ENCODE measurements at places on chromosomes 3 and 15. TPM values are rescaled to one million over a fixed set of nuclear protein-coding genes. Genes with fewer than 3 reads are reported as not detected.

DNA sequence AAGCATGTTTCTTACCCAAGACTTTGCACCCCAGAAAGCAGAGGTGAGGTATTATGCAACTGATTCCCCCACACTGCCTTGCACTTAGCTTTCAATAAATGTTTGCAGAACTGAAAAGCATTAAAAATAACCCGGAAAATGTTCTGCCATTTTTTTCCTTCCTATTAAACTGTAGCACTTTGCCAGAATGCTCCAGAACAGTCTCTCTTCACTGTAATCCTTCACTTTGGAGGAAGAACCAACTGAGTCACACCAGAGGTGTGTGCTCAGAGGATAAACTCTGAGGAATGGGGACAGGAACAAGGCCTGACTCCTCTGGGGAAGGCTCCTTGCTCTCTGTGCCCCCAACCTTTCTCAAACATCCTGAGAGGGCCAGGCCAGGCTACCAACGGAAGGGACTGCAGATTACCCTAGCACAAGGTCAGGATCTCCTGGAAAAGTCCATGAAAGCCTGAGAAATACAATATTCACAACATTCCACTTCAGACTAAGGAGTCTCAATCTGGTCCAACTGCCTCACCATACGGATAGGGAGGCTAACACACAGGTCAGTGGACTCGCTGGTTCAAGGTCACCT, 19.0 kb downstream of the ANP32A start:
- no peak overlapping the region for H3K27ac ChIP-seq
- H3K4me3 ChIP-seq, result no peak overlapping the region
- no peak for DNase-seq
- H3K27me3 ChIP-seq, result no peaks in the 10 kb centered on the region

DNA sequence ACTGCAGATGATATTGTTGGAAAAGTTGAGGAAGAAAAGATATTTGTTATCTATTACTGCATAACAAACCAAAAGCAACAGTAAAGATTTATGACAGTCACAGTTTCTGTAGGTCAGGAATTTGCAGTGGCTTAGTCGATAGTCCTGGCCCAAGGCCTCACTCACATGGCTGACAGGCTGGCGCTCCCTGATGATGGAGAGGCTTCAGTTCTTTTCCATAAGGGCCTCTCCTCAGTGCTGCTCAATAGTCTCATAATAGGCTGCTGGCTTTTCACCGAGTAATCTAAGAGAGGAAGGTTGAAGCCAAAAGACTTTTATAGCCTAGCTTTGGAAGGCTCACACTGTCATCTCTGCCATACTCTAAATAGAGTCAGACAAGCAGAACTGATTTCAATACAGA, 17.7 kb downstream of the IREB2 start:
- H3K4me3 ChIP-seq, result no peak overlapping the region
- peak overlapping the region; percentile 70 for H3K27ac ChIP-seq
- DNase-seq, result no peak
- H3K36me3 ChIP-seq, result no peaks in the 10 kb centered on the region

The TMC3 gene
- not detected for total RNA-seq

The RARRES1 gene
- total RNA-seq, result 10.0 TPM

DNA sequence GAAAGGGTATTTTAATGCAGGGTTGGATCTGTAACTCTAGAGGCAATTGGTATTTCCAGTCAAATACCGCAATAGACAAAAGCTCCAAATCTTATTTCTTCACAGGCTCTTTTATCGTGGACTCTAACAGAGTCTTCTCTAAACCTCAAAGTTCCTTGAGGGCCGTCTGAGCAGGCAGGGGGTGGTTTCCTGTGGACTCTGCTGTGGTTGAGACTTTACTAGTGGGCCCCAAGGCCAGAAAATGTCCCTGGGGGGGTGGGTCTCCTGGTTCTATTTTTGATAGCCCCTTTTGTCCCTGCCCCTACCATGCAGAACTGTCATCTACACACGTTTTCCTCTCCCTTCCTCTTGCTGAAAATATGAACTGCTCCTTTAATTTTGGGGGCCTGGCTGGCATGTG, 80.1 kb downstream of the ASB7 start:
- H3K4me3 ChIP-seq, result no peak overlapping the region

DNA sequence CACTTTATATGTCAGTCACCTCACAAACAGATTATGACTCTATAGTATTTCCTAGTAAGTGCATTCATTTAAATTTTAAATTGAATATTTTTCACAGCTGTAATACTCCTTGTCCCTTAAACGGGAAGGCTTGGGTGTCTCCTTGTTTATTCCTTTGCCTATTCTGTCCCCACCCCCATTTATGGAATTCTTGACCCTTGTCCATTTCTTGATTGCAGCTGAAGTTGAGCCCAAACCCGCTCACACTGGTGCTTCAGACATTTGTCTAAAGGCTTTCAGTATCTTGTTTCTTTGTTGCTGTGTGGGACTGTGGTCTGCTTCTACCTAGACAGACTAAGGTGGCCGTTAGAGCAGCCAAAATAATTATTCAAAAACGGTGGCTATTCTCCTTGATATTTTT, 449.7 kb downstream of the FOXP1 start:
- no peak for DNase-seq
- H3K36me3 ChIP-seq, result no peaks in the 10 kb centered on the region
- H3K27me3 ChIP-seq, result no peaks in the 10 kb centered on the region
- peak overlapping the region; percentile 91 for H3K27ac ChIP-seq
- H3K4me3 ChIP-seq, result no peak overlapping the region

DNA sequence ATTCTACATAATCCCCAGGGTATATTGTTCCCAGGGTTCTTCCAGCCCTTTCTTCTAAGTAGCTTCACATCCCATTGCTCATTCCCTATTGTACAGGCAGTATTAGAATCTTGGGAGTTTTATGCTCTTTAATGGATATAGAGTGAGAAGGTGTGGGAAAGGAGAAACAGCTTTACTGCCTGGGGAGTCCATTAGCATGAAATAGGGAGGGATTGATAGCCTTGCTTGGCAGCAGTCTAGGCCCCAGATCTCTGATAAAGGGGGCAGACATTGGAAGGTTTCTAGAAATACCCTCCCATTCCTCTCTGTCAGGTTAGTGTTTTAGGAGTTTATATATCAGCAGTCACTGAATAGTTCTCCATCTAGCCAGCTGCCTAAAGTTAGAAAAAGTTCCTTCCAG, 334.3 kb downstream of the UNC13C start:
- no peaks in the 10 kb centered on the region for H3K4me1 ChIP-seq
- no peak overlapping the region for H3K4me3 ChIP-seq
- no peak overlapping the region for H3K27ac ChIP-seq
- no peaks in the 10 kb centered on the region for H3K36me3 ChIP-seq
- no peak for DNase-seq

GRCh38 chr3:68088216-68088615, 433.8 kb upstream of the SUCLG2 start:
- H3K27ac ChIP-seq, result no peak overlapping the region
- DNase-seq, result no peak
- H3K4me1 ChIP-seq, result no peaks in the 10 kb centered on the region
- no peaks in the 10 kb centered on the region for H3K27me3 ChIP-seq
- H3K36me3 ChIP-seq, result no peaks in the 10 kb centered on the region

DNA sequence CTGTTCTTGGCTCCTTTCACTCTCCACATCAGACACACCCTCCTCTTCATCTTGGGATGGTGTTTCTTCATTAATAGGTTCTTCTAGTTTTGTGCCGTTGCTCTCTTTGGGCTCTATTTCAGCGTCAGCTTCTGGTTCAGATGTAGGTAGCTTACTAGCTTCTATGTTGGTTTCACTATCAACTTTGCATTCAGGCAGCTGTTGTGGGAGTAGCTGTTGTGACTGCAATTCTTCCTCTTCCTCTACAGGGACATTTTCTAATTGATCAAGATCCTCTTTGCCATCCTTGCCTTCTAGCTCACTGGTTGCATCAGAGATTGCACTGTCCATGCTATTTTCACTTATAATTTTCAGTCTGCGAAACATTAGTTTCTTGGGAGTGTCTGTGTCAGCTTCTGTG, 80.1 kb downstream of the SETD2 start:
- H3K4me1 ChIP-seq, result no peaks in the 10 kb centered on the region
- H3K4me3 ChIP-seq, result no peak overlapping the region
- H3K36me3 ChIP-seq, result peaks cover 56% of the 10 kb centered on the region
- no peak overlapping the region for H3K27ac ChIP-seq
- H3K27me3 ChIP-seq, result no peaks in the 10 kb centered on the region

DNA sequence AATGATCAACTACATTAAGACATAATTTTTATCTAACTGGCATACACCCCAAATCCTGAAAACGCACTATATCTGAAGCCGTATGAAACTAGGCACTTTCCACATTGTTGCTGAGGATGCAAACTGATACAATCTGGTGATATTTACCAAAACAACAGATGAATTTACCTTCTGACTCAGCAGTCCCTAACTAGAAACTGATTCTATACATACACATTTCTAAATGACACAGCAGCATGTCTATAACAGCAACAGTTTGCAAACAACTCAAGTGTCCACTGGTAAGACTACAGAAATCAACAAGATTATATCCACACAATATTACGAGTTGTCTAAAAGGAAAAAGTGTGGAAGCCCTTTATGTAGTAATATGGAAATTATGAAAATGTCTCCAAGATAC, 22.9 kb downstream of the SECISBP2L start:
- H3K27ac ChIP-seq, result no peak overlapping the region
- H3K27me3 ChIP-seq, result no peaks in the 10 kb centered on the region
- no peaks in the 10 kb centered on the region for H3K4me1 ChIP-seq
- peaks cover 55% of the 10 kb centered on the region for H3K36me3 ChIP-seq
- DNase-seq, result no peak
- H3K4me3 ChIP-seq, result no peak overlapping the region

GRCh38 chr3:23333633-23334032, 130.5 kb downstream of the UBE2E2 start:
- no peak for DNase-seq
- no peaks in the 10 kb centered on the region for H3K27me3 ChIP-seq
- no peak overlapping the region for H3K4me3 ChIP-seq
- peaks cover 6% of the 10 kb centered on the region for H3K4me1 ChIP-seq
- no peak overlapping the region for H3K27ac ChIP-seq

The GUCA1C gene
- not detected for total RNA-seq

GRCh38 chr3:33439546-33440327, 468 bp downstream of the UBP1 start:
- H3K4me1 ChIP-seq, result peaks cover 41% of the 10 kb centered on the region
- H3K4me3 ChIP-seq, result peak overlapping the region; percentile 92
- no peaks in the 10 kb centered on the region for H3K27me3 ChIP-seq
- no peaks in the 10 kb centered on the region for H3K36me3 ChIP-seq
- H3K27ac ChIP-seq, result peak overlapping the region; percentile 92
- peak; percentile 70 for DNase-seq

The TRIM71 gene
- not detected for total RNA-seq

GRCh38 chr3:197309528-197310361, 11.3 kb upstream of the DLG1 start:
- H3K27me3 ChIP-seq, result no peaks in the 10 kb centered on the region
- no peak for DNase-seq
- H3K27ac ChIP-seq, result peak overlapping the region; percentile 14
- H3K4me1 ChIP-seq, result no peaks in the 10 kb centered on the region
- H3K4me3 ChIP-seq, result no peak overlapping the region
- H3K36me3 ChIP-seq, result no peaks in the 10 kb centered on the region

The EPHA3 gene
- 5.4 TPM for total RNA-seq

DNA sequence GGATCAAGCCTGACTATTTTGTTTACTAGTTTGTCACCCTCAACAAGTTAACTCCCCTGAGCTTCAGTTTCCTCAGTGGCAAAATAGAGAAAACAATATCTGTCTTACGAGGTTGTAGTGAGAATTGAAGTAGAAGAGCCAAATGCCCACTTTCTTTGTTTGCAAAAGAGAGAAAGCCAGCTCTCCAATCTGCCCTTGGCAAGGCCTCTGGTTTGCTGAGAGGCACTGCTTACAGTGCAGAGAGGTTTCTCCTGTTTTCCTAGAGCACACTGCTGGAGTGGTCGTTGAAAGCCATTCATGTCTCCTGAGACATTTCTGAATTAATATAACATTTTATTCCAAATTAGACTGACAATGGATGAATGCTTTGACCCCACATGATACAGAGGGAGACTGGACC, 260.5 kb upstream of the IGF1R start:
- no peak for DNase-seq
- H3K4me3 ChIP-seq, result no peak overlapping the region
- H3K4me1 ChIP-seq, result no peaks in the 10 kb centered on the region
- no peaks in the 10 kb centered on the region for H3K27me3 ChIP-seq

GRCh38 chr3:69288161-69288895, 97.6 kb downstream of the FRMD4B start:
- no peak for DNase-seq
- peaks cover 8% of the 10 kb centered on the region for H3K36me3 ChIP-seq
- H3K27ac ChIP-seq, result no peak overlapping the region
- H3K27me3 ChIP-seq, result no peaks in the 10 kb centered on the region
- no peak overlapping the region for H3K4me3 ChIP-seq

DNA sequence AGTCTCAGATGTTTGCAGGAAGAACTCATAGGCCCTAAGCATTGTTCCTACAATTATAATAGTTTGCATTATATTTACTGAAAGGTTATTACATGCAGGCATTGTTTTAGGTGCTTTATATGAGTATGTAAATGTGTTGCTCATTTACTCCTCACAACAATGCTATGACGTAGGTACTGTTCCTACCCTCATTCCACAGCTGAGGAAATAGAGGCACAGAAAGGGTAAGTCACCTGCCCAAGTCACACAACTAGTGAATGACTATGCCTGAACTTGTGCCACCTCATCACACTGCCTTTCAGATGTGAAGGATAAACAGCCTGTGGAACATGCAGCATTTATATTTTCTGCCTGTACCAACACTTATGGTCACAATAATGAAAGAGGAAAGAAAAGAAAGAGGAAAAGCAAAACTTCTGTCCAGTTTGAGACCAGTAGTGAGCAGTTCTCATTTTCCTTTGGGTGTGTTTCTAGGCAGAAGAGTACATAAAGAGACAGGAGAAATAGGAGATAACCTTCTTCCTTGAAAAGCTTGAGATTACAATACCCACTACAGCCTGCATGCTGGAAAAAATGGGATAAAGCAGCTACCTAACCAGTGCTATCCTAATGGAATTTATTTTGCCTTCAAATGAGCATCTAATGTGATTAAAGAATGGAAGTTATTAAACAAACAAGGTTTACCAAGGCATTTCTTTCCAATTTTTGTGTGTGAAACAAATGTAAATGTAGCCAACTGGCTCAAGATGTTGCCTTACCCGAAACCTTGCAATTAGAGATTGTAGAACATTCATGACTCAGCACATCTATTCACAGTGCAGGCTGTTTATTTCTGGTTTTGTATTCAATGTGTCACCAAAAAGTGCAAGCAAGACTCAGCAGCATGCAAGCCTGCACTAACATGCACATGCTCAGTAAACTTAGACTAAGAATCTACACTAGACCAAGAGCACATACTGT, 20.5 kb upstream of the ENTPD3 start:
- no peak overlapping the region for H3K4me3 ChIP-seq
- H3K4me1 ChIP-seq, result peaks cover 11% of the 10 kb centered on the region
- no peaks in the 10 kb centered on the region for H3K36me3 ChIP-seq

GRCh38 chr15:60520825-60521368, 42.0 kb upstream of the ICE2 start:
- H3K4me1 ChIP-seq, result no peaks in the 10 kb centered on the region
- no peaks in the 10 kb centered on the region for H3K27me3 ChIP-seq
- no peak overlapping the region for H3K4me3 ChIP-seq
- DNase-seq, result peak; percentile 77
- no peak overlapping the region for H3K27ac ChIP-seq

Measured in right atrium auricular region (tissue), 2 donors.